ENCODE measurements at places on chromosomes 6 and 20. TPM values are rescaled to one million over a fixed set of nuclear protein-coding genes. Genes with fewer than 3 reads are reported as not detected.

- no peak for DNase-seq
Measured at GRCh38 chr20:4814696-4815252, 93.1 kb downstream of the PRND start.

The BNIP5 gene
- total RNA-seq = not detected

The ZNF831 gene
- total RNA-seq = not detected

The DNAH8 gene
- 0.03 TPM for total RNA-seq

The SLC44A4 gene
- total RNA-seq = 0.48 TPM

DNA sequence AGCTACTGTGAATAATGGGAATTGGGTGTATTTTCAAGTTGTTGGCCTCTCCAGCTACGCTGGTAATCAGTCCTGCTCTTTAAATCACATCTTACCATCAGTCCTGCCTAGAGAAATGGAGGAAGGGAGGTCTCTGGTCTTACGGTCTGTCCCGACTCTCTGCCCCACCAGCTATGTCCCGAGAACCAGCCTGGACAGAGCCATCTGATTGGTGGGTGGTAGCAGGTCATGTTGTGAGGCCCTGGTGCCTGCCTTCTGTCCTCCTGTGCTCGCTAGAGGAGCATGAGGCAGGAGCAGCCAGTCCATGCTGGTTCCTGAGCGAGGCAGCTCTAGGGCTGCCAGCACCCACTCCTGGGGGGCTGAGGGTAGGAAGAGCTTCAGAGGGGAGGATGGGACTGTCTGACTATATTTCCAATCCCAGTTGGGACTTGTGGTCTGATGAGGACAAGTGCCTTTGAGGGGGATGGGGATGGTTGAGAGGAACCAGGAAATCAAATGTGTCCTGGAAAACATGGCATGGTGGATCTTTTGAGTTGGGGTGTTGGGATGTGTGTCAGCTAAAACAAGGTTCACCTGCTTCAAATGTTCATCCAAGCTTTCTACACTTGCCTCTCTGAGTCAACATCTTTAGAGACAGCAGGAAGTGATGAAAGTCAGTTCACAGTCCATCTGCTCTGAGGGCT is 33.0 kb downstream of the SYNJ2 start:
- no peak for DNase-seq
